ENCODE measurements at places on chromosomes 13 and 19. TPM values are rescaled to one million over a fixed set of nuclear protein-coding genes. Genes with fewer than 3 reads are reported as not detected.

DNA sequence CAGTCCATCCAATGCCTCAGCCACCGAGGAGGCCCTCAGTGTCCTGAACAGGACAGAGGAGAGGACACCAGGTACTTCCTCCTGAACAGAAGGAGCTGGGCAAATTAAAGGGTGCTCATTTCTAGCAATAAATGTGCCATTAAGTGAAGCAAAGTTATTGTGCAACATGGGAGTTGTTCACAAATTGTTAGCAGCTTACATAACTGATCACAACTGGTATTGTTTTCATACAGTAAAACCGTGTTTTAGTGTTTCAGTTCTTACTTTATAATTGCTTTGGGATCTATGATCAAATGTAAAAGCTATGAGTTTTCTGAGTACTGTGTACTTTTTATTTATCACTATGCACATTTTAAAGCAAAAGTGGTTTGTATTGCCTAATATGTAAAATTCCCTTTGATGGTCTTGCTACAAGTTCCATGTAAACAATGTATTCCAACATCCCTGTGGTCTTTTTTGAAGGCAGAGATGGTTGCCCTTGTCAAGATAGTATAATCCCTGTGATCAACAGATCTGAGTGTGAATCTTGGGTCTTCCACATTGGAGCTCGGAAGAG, 263.1 kb downstream of the FGF14 start:
- H3K4me1 ChIP-seq, result peaks cover 8% of the 10 kb centered on the region
- DNase-seq, result no peak
- no peak overlapping the region for H3K27ac ChIP-seq
- H3K36me3 ChIP-seq, result no peaks in the 10 kb centered on the region
- no peaks in the 10 kb centered on the region for H3K27me3 ChIP-seq

SERPINE3 gene
- 0.68 TPM for total RNA-seq

CGB5 gene
- not detected for total RNA-seq

GRCh38 chr13:97335488-97336134, 98.4 kb upstream of the RAP2A start:
- no peak for DNase-seq
- peaks cover 58% of the 10 kb centered on the region for H3K4me1 ChIP-seq
- H3K4me3 ChIP-seq, result no peak overlapping the region

GRCh38 chr13:92414851-92415250, 811.8 kb upstream of the GPC6 start:
- no peaks in the 10 kb centered on the region for H3K36me3 ChIP-seq
- H3K4me3 ChIP-seq, result no peak overlapping the region
- H3K27me3 ChIP-seq, result no peaks in the 10 kb centered on the region
- H3K27ac ChIP-seq, result no peak overlapping the region
- H3K4me1 ChIP-seq, result no peaks in the 10 kb centered on the region
- no peak for DNase-seq

ICAM1 gene
- total RNA-seq, result 41.4 TPM

GRCh38 chr13:34419755-34420154, 522.3 kb upstream of the NBEA start:
- H3K4me1 ChIP-seq, result no peaks in the 10 kb centered on the region
- DNase-seq, result no peak
- H3K27ac ChIP-seq, result no peak overlapping the region
- no peaks in the 10 kb centered on the region for H3K27me3 ChIP-seq
- no peak overlapping the region for H3K4me3 ChIP-seq

- DNase-seq, result no peak
- no peaks in the 10 kb centered on the region for H3K27me3 ChIP-seq
- H3K4me3 ChIP-seq, result no peak overlapping the region
- H3K4me1 ChIP-seq, result no peaks in the 10 kb centered on the region
- no peaks in the 10 kb centered on the region for H3K36me3 ChIP-seq
Observed at GRCh38 chr19:53942001-53942786, 20.5 kb upstream of the CACNG8 start.

ZNF235 gene
- total RNA-seq, result 6.9 TPM

DNA sequence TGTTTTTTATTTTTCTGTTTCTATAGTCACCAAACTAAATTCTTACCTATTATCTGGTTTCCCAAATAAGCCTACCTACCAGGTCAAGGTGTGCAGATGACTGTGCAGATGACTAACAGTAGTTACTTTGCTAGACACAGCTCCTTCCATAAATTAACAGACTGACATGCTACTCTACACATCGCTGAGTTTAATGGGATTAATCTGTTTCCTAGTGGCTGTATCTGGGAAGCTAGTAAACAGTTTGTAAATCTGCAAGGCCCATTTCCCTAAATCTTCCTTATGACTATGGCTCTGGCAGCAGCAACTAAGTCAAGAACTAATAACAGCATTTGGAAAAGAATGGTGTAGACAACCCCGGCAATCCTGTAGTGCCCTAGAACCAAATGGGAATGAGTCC, 27.9 kb downstream of the MIPEP start:
- peaks cover 5% of the 10 kb centered on the region for H3K36me3 ChIP-seq
- H3K27ac ChIP-seq, result no peak overlapping the region
- no peaks in the 10 kb centered on the region for H3K27me3 ChIP-seq
- no peaks in the 10 kb centered on the region for H3K4me1 ChIP-seq
- no peak overlapping the region for H3K4me3 ChIP-seq

DNA sequence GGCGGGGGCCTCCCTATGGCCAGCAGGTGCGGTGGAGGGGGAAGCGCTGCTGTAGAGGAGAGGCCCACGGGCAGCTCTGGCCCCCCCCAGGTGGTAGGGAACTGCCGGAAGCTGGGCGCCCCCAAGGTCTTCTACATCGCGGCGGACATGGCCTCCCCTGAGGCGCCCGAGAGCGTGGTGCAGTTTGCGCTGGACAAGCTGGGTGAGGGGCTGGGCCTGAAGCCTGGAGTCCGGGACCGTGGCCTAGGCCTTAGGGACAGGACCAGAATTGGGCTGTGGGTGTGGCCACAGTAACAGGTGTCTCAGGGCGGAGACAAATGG, 3.8 kb upstream of the RPL36 start:
- peak overlapping the region; percentile 60 for H3K27ac ChIP-seq
- no peaks in the 10 kb centered on the region for H3K27me3 ChIP-seq
- H3K4me1 ChIP-seq, result peaks cover 29% of the 10 kb centered on the region
- peak overlapping the region; percentile 76 for H3K4me3 ChIP-seq
- no peaks in the 10 kb centered on the region for H3K36me3 ChIP-seq

GRCh38 chr13:23723471-23723870, 153.3 kb downstream of the TNFRSF19 start:
- peaks cover 29% of the 10 kb centered on the region for H3K4me1 ChIP-seq
- DNase-seq, result no peak
- H3K4me3 ChIP-seq, result no peak overlapping the region
- no peaks in the 10 kb centered on the region for H3K27me3 ChIP-seq
- peaks cover under 1% of the 10 kb centered on the region for H3K36me3 ChIP-seq

DNA sequence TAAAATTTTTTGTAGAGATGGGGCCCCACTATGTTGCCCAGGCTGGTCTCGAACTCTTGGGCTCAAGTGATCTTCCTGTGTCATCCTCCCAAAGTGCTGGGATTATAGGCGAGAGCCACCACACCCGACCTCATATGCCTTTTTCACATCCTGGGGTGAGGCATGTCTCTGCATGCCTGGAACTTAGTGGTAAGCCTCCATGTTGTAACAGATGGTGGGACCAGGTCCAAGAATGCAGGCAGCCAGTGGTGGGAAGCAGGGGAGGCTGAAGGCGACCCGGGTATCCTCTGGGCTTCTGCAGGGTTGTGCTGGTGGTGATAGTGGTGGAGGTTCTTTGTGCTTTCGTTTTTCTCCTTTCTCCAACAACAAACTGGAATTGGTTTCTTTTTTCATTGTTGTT, 30.1 kb upstream of the CCDC124 start:
- no peak for DNase-seq
- no peaks in the 10 kb centered on the region for H3K36me3 ChIP-seq
- no peak overlapping the region for H3K4me3 ChIP-seq
- H3K4me1 ChIP-seq, result no peaks in the 10 kb centered on the region
- no peaks in the 10 kb centered on the region for H3K27me3 ChIP-seq

DNA sequence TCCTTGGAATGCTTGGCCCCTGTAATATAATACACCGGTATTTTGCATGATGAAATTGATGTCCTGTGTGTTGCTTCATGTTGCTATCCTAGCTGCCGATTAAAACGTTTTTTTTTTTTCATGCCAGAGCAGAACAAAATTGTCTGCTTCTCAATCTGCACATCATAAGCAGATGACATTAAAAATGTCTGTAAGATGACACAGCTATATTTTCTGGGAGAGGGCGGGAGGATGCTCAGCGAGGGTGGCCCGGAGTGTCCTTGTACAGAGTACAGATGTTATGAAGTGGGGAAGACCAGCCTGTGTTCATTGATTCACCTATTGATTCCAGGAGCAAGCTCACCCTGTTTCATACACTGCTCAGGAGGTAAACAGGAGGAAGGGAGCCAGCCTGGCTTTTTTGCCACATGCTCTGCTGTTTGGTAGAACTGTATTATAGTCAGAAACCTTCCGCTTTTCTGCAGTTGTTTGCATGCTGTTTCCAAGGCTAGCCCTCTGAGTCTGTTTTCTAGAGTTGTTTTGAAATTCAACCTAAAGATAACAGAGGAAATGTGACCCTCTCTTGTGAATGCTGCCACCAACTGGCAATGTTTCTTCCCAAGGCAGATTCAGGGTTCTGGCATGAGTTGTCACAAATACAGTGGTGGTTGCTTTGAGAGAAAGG, 4.7 kb upstream of the IRS2 start:
- no peaks in the 10 kb centered on the region for H3K36me3 ChIP-seq
- H3K4me1 ChIP-seq, result peaks cover 4% of the 10 kb centered on the region
- no peak overlapping the region for H3K4me3 ChIP-seq

- H3K27me3 ChIP-seq, result no peaks in the 10 kb centered on the region
- peaks cover 8% of the 10 kb centered on the region for H3K36me3 ChIP-seq
- no peak overlapping the region for H3K4me3 ChIP-seq
- DNase-seq, result no peak
- H3K27ac ChIP-seq, result no peak overlapping the region
Observed at GRCh38 chr13:44429311-44429710, 55.7 kb downstream of the SERP2 start.

- no peak overlapping the region for H3K4me3 ChIP-seq
- no peak overlapping the region for H3K27ac ChIP-seq
- H3K36me3 ChIP-seq, result no peaks in the 10 kb centered on the region
- no peaks in the 10 kb centered on the region for H3K4me1 ChIP-seq
Observed at GRCh38 chr13:95535243-95535642, 17.3 kb upstream of the CLDN10 start.

DNA sequence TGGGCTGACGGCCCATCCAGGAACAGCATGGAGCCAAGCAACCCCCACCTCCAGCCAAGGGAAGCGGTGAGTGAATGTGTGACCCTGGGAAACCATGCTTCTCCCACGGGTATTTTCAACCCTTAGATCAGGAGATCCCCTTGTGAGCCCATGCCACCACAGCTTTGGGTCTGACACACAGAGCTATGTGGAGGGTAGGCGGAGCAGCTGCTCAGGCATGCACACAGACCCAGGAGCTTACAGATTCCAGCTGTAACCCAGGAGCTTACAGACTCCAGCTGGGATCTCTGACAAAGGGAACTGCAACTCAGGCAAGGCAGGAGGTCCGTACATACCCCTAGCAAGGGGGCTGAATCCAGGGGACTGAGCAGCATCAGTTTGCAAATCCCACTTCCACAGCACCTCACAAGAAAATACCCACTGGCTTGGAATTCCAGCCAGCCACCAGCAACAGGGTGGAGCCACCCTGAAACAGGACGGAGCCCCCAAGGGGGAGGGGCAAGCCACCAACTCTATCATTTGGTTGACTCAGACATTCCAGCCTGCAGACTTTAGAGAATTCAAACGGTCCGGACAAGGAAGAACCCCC, 40.8 kb upstream of the RFXAP start:
- H3K27ac ChIP-seq, result no peak overlapping the region
- H3K4me3 ChIP-seq, result no peak overlapping the region
- H3K27me3 ChIP-seq, result no peaks in the 10 kb centered on the region

DNA sequence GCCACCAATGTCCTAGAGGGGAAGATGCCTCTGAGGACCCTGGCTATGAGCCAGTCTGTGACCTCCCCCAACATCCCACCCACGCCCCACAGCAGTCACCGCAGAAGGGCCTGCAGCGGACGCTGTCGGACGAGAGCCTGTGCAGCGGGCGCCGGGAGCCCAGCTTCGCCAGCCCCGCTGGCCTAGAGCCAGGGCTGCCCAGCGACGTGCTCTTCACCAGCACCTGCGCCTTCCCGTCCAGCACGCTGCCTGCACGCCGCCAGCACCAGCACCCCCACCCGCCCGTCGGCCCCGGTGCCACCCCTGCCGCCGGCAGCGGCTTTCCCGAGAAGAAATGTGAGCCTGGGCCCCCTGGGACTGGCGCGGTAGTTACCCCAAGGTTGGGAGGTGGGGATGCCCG, 30.6 kb downstream of the DPF1 start:
- H3K4me1 ChIP-seq, result no peaks in the 10 kb centered on the region
- H3K36me3 ChIP-seq, result peaks cover 2% of the 10 kb centered on the region
- H3K27ac ChIP-seq, result no peak overlapping the region
- no peak overlapping the region for H3K4me3 ChIP-seq
- DNase-seq, result no peak
- H3K27me3 ChIP-seq, result no peaks in the 10 kb centered on the region

All from thoracic aorta (tissue), 2 donors.